ENCODE measurements at places on chromosomes 1 and 21. TPM values are rescaled to one million over a fixed set of nuclear protein-coding genes. Genes with fewer than 3 reads are reported as not detected.

DNA sequence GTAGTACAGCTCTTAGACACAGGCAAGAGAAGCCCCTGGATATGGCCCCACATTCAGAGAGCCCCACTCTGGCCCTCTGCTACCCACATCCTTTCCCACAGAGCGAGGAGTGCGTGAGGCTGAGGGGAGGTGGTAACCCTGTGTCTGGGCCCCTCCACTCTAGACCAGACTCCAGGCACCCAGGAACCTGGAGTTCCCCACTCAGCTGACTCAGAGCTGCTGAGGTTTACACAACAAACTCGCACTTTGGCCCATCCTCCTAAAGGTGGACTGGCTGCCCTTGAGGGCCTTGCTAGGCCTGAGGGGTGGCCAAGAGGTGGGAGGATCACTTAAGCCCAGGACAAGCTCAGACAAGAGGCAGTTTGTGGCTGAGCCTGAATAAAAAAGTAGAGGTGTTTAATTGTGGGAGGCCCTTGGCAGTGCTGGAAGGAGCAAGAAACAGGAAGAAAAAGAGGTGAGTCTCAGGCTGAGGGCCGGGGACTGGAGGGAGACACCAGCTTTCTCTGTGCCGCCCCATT is 10.7 kb downstream of the MR1 start:
- H3K27ac ChIP-seq = peak overlapping the region; percentile 71
- no peaks in the 10 kb centered on the region for H3K27me3 ChIP-seq
- peaks cover 36% of the 10 kb centered on the region for H3K4me1 ChIP-seq

DNA sequence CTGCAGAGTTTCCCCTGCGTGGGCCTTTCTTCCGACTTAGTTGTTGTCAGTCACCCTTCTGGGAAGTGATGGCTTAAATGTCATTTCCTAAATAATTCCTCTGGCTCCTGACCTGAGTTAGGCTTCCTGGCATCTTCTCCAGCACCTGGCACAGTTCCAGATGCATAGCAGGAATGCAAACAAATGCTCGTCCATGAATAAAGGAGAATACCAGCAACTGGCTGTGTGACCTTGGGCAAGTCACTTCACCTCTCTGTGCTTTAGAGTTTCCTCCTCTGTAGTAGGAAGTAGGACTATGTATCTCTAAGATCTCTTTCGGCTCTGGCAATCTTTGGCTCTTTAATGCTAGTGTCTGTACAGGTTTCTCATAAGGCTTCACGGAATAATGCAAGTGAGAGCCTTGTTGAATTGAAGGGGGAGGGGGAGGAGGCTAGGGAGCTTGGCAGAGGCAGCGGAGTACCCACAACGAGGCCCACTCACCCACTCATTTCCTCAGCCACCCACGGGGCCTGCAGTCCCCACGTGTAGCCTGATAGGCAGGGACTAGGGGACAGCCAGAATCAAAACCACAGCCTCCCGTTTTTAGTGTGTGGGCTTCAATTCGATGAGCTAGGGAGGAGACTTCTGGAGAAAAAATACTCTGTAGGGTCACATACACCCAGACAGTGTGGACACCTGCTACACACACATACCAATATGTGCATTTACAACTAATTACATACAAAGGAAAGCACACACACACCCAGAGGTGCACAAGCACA is 48.1 kb downstream of the TENT5C start:
- H3K27me3 ChIP-seq = peaks cover 4% of the 10 kb centered on the region
- no peaks in the 10 kb centered on the region for H3K36me3 ChIP-seq
- H3K4me1 ChIP-seq = peaks cover 31% of the 10 kb centered on the region
- no peak overlapping the region for H3K27ac ChIP-seq

- H3K27me3 ChIP-seq = no peaks in the 10 kb centered on the region
- no peak for DNase-seq
- no peaks in the 10 kb centered on the region for H3K36me3 ChIP-seq
- no peak overlapping the region for H3K4me3 ChIP-seq
- peak overlapping the region; percentile 22 for H3K27ac ChIP-seq
These were observed 7.6 kb downstream of the EDN2 start for GRCh38 chr1:41476807-41477361.

DNA sequence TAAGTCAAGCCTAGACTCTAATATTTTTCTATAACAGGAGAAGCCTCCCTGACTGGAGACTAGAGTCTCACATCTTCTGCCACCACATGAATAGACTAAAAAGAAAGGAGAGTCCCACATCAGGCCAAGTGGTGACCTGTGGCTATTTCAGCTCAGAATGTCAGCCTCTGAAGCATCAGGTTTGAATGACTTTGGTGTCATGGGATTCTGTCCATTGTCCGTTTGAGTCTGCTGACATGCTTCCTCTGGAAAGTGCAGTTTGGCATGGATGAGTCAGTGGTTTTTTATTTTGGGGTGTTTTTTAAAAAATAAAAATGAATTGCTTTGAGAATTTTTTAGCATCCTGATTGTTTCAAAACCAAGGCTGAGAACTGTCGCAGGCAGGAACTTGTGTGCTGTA is 19.5 kb downstream of the DYRK3 start:
- DNase-seq = no peak
- H3K27ac ChIP-seq = no peak overlapping the region
- H3K4me1 ChIP-seq = peaks cover 14% of the 10 kb centered on the region
- no peaks in the 10 kb centered on the region for H3K36me3 ChIP-seq
- no peak overlapping the region for H3K4me3 ChIP-seq

GRCh38 chr1:4573526-4573925 is 80.9 kb upstream of the AJAP1 start:
- no peak for DNase-seq
- H3K27me3 ChIP-seq = peaks cover 20% of the 10 kb centered on the region
- no peak overlapping the region for H3K27ac ChIP-seq
- H3K4me3 ChIP-seq = no peak overlapping the region
- no peaks in the 10 kb centered on the region for H3K4me1 ChIP-seq

DNA sequence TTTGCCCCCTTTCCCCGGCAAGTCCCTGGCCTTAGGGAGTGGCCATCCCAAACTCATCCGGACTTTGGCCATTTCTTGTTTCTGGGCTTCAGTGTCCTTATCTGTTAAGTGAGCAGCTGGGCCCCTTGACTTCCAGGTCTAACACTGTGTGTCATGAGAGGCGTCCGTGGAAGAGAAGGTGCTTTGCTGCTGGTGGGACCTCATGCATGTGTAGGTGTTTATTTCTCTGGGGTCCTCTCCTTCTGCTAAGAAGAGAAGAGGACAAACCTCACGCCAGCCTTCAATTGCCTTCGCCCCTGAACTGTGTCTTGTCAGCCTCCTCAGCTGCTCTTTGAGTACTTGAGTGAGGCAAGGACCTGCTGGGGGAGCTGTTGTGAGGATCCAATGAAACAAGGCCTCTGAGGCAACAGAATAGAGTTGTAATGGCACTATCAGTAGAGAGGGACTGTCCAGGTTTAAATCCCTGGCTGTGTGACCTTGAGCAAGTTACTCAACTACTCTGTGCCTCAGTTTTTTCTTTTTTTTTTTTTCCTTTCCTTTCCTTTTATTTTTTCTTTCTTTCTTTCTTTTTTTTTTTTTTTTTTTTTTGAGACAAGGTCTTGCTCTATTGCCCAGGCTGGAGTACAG is 72.5 kb downstream of the RUNX3 start:
- H3K27me3 ChIP-seq = peaks cover 14% of the 10 kb centered on the region
- H3K36me3 ChIP-seq = no peaks in the 10 kb centered on the region
- no peak overlapping the region for H3K27ac ChIP-seq
- no peaks in the 10 kb centered on the region for H3K4me1 ChIP-seq
- DNase-seq = no peak

GRCh38 chr1:95954585-95954984 is 720.6 kb downstream of the RWDD3 start:
- peaks cover 4% of the 10 kb centered on the region for H3K4me1 ChIP-seq
- H3K27ac ChIP-seq = no peak overlapping the region
- H3K27me3 ChIP-seq = no peaks in the 10 kb centered on the region
- no peak overlapping the region for H3K4me3 ChIP-seq

DNA sequence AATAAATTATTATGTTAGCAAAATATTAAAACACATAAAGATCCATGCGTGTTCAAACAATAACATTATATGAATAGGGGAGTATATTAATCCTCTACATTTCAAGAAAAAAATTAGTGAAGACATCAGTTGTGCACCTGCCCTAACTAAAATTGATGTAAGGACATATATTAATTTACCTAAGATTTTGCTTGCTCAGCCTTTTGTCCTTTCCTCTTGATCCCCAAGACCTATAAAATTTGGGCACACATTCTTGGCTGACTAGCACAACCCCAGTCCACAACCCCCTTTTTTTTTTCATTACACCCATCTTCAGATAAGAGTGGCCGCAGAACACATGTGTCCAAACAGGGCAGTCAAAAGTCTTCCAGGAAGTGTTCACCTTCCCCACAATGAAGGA is 6.6 kb downstream of the KRTAP21-2 start:
- no peaks in the 10 kb centered on the region for H3K4me1 ChIP-seq
- no peak overlapping the region for H3K4me3 ChIP-seq
- DNase-seq = no peak
- H3K27ac ChIP-seq = no peak overlapping the region

- peaks cover 9% of the 10 kb centered on the region for H3K4me1 ChIP-seq
- no peak overlapping the region for H3K4me3 ChIP-seq
- DNase-seq = no peak
- H3K27me3 ChIP-seq = peaks cover 29% of the 10 kb centered on the region
- H3K27ac ChIP-seq = no peak overlapping the region
- no peaks in the 10 kb centered on the region for H3K36me3 ChIP-seq
These were observed 337.4 kb downstream of the SRGAP2C start for GRCh38 chr1:121522061-121522759.

- DNase-seq = no peak
- peaks cover 75% of the 10 kb centered on the region for H3K4me1 ChIP-seq
- peak overlapping the region; percentile 66 for H3K27ac ChIP-seq
- H3K36me3 ChIP-seq = peaks cover 33% of the 10 kb centered on the region
- H3K4me3 ChIP-seq = no peak overlapping the region
- H3K27me3 ChIP-seq = no peaks in the 10 kb centered on the region
These were observed 48.9 kb downstream of the YARS1 start for GRCh38 chr1:32768110-32768850.

GRCh38 chr1:156543066-156543465 is 29.3 kb downstream of the IQGAP3 start:
- no peak overlapping the region for H3K27ac ChIP-seq
- H3K36me3 ChIP-seq = no peaks in the 10 kb centered on the region
- no peak for DNase-seq
- no peaks in the 10 kb centered on the region for H3K27me3 ChIP-seq
- no peak overlapping the region for H3K4me3 ChIP-seq

DNA sequence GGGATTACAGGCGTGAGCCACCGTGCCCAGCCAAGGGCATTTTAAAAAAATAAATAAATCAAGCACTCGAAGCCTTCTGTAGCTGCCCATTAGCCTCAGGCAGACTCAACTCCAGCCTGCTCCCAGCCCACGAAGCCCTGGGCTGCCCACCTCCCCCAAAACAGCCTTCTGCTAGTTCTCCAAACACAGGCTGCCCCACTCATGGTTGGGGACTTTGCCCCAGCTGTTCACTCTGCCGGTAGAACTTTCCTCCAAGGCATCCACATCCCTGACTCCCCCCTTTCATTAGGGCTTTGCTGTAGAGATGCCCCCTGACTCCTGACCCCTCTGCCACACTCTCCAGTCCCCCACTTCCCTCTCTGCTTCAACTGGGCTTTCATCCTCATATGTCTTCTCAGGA is 29.7 kb upstream of the LAPTM5 start:
- H3K27me3 ChIP-seq = peaks cover 8% of the 10 kb centered on the region
- no peak for DNase-seq
- H3K4me3 ChIP-seq = no peak overlapping the region
- no peak overlapping the region for H3K27ac ChIP-seq
- H3K36me3 ChIP-seq = no peaks in the 10 kb centered on the region

DNA sequence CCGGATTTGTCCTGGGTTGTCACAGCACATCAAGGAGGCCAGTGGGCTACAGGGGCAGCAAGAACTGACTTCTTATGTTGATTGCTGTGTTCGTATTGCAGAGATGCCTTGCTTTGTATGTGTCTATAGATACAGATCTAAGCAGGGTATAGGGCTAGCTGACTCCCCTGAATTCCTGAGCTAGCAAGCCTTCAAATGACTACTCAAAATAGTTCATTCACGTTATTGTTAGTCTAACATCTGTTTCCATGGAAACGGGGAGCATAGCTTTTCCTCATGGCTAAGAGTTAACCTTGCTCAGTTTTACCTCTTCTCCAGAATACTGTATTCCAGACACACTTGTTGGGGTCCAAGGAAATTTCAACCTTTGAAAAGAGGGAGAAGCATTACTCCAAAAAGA is 24.1 kb downstream of the TRIM45 start:
- no peak overlapping the region for H3K4me3 ChIP-seq
- H3K36me3 ChIP-seq = peaks cover 48% of the 10 kb centered on the region

DNA sequence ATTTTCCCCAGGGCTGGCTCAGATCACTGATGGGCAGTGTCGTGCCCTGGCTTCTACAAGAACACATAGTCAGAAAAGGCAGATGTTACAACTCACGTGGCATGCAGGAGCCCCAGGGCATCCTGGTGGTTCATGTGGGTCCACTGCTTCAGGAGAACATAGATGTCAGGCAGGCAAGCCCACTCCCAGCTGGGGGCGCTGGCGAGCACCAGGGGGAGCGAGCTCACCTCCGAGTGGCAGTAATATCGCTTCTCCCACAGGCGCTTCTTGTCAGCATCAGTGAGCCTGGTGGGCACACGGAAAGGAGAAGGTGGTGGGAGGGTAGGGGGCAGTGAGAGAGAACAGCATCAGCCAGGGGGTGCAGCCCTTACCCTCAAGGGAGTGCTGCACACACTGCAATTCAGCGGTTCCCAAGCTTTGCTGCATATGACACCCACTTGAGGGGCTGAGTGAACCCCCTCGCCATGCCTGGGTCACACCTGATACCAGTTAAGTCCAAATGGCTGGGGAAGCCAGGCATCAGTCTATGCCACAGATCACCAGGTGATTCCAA is 34.3 kb upstream of the PPP1R15B start:
- H3K27ac ChIP-seq = no peak overlapping the region
- H3K27me3 ChIP-seq = no peaks in the 10 kb centered on the region
- peaks cover 66% of the 10 kb centered on the region for H3K4me1 ChIP-seq
- no peak for DNase-seq

- no peaks in the 10 kb centered on the region for H3K4me1 ChIP-seq
- no peak for DNase-seq
- no peaks in the 10 kb centered on the region for H3K27me3 ChIP-seq
- H3K36me3 ChIP-seq = no peaks in the 10 kb centered on the region
- no peak overlapping the region for H3K4me3 ChIP-seq
- no peak overlapping the region for H3K27ac ChIP-seq
These were observed 299.7 kb downstream of the OLFM3 start for GRCh38 chr1:101697072-101697471.

- H3K36me3 ChIP-seq = no peaks in the 10 kb centered on the region
- H3K27ac ChIP-seq = no peak overlapping the region
- no peak overlapping the region for H3K4me3 ChIP-seq
- DNase-seq = no peak
These were observed 47.6 kb downstream of the SLX9 start for GRCh38 chr21:44987301-44987885.

DNA sequence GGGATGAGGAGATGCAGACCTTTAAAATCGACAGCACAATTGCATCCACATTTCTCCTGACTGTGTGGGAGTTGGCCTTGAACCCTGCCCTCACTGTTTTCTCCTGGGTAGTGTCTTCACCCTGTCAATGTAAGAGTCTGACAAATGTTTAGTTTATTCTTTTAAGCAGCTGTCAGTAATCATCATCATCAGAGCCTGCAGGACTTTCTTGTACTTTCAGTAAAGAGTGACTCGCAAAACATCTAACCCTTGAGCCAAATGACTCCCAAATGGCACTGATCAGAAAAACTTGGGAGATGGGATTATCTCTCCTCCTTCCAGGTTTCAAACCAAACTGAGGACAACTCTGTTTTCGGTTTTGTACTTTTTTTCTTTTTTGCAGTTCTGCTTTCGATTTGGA is 460.2 kb downstream of the KIF26B start:
- H3K27ac ChIP-seq = no peak overlapping the region
- no peaks in the 10 kb centered on the region for H3K4me1 ChIP-seq
- no peaks in the 10 kb centered on the region for H3K27me3 ChIP-seq
- no peak overlapping the region for H3K4me3 ChIP-seq

Gene PIGP
- total RNA-seq = 11.6 TPM

Gene CELA3A
- total RNA-seq = not detected

All from suprapubic skin (tissue), 4 donors.